ENCODE measurements at places on chromosomes 5 and 9.
A peak's percentile ranks its signal among the peaks of the same experiment; 100 is the strongest.

- no peak for DNase-seq
Observed at GRCh38 chr5:58855851-58856739, 273.2 kb downstream of the RAB3C start.

DNA sequence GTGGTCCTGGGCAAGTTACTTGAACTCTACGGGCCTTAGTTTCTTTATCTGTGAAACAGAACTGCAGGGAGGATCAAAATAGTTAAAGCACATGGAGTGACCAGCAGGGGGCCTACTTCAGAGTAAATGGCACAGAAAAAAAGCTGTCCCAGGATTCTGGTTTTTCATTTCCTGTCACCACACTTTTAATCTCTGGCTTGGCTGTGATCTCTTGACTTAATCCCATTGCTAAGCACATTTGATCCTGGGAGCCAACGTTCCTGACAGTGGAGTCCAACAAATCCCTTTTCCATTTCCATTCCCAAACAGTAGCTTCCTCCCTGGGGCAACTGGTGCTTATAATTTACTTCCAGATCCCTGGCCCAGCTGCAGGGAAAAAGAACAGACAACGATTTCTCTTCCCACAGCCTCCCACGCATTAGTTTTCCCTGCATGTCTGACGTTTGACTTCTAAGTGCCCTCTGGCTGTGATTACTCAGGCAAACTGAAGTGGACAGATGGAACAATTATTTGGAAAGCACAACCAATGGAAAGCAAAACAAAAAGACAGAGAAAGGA, 136.5 kb upstream of the STK32A start:
- DNase-seq, result peak; percentile 93

GRCh38 chr5:39342460-39342859, 21.8 kb downstream of the C9 start:
- DNase-seq, result no peak

- DNase-seq, result no peak
Observed at GRCh38 chr5:154850255-154851062, at the start of gene FAXDC2. Gene FAXDC2 (minus strand): TSS chr5:154850603. CDS start chr5:154838178, 12,425 bp downstream.

DNA sequence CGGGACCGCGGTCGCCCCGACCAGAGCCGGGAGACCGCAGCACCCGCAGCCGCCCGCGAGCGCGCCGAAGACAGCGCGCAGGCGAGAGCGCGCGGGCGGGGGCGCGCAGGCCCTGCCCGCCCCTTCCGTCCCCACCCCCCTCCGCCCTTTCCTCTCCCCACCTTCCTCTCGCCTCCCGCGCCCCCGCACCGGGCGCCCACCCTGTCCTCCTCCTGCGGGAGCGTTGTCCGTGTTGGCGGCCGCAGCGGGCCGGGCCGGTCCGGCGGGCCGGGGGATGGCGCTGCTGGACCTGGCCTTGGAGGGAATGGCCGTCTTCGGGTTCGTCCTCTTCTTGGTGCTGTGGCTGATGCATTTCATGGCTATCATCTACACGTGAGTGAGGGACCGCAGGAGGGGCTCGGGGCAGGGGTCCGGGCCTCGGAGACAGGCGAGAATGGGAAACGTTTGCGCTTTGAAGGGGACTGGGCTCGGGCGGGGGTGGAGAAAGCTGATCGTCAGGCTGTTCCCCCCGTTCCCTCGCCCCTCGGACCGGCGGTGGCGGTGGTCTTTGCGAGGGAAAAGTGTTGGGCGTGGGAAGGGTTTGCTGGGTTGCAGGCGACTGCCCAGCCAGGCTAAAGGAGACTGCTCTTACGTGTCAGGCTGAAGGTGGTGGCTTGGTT, 457 bp downstream of the UGCG start:
- peak; percentile 64 for DNase-seq

DNA sequence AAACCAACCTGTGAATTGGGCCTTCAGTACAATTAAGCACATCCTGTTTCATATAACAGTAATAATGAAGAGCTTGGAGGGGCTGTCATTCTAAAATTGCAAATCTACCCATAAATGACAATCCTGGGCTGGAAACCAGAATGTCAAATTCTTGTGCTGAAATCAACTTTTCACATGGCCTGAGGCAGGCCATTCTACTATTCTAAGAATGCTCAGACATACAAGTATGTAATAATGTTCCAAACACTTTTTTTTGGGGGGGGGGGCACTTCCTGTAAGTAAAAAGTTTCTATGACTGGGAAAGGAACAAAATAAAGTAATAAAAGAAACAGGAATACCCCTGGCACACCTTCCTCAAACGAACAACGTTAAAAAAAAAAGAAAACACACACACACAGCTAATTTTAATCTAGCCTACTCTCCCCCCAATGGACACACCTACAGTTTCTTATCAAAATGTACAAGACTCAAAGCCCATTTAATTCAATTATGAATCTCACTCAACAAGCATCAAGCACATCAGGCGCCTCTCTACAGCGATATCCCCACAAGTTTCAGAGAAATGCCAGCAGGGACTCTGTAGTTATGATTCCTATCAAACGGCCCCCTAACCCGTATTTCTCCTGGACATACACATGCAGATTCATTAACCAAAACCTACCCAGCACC, 1.4 kb downstream of the ETF1 start:
- DNase-seq, result no peak

- no peak for DNase-seq
Observed at GRCh38 chr5:11212706-11213105, 451.7 kb upstream of the DAP start.

DNA sequence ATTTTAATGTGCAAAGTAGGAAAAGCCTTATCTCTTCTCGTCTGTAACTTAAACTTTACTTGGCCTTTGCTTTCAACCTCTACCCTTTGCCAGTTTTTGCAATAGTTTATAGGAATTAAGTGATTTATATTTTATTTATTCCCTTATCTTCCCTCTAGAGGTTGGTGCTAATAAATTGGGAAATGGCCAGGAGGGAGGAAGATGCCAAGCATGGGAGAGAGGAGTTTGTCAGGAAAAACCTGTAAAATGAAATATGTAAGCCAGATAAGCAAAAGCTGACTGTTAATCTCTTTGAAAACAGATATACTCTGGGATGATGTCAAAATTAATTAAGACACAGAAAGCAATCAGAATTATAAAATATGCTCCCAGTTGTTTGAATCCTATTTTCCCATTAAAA, 484.5 kb downstream of the NR2F1-AS1 start:
- no peak for DNase-seq

- DNase-seq, result no peak
Observed at GRCh38 chr9:136996361-136997292, at the start of gene CLIC3. Gene CLIC3 (minus strand): TSS chr9:136996568. CDS start chr9:136996543, 25 bp downstream.

GRCh38 chr5:72892846-72893245, 63.0 kb upstream of the FCHO2 start:
- no peak for DNase-seq

DNA sequence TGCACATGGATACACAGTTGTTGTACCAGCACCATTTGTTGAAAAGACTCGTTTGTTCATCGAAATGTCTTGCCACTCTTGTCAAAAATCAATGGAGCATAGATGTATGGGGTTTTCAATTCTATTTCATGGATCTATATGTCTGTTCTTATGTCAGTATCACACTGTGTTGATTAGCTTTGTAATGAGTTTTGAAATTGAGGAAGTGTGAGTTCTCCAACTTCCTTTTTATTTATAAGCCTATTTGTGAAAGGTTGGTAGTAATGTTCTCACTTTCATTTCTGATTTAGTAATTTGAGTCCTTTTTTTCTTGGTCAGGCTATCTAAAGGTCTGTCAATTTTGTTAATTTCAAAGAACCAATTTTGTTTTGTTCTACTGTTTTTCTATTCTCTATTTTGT, 26.1 kb downstream of the ZNF510 start:
- DNase-seq, result no peak

GRCh38 chr9:88852794-88853193, 138.5 kb upstream of the S1PR3 start:
- DNase-seq, result no peak

GRCh38 chr9:75041041-75041440, 12.9 kb upstream of the CARNMT1 start:
- DNase-seq, result no peak

DNA sequence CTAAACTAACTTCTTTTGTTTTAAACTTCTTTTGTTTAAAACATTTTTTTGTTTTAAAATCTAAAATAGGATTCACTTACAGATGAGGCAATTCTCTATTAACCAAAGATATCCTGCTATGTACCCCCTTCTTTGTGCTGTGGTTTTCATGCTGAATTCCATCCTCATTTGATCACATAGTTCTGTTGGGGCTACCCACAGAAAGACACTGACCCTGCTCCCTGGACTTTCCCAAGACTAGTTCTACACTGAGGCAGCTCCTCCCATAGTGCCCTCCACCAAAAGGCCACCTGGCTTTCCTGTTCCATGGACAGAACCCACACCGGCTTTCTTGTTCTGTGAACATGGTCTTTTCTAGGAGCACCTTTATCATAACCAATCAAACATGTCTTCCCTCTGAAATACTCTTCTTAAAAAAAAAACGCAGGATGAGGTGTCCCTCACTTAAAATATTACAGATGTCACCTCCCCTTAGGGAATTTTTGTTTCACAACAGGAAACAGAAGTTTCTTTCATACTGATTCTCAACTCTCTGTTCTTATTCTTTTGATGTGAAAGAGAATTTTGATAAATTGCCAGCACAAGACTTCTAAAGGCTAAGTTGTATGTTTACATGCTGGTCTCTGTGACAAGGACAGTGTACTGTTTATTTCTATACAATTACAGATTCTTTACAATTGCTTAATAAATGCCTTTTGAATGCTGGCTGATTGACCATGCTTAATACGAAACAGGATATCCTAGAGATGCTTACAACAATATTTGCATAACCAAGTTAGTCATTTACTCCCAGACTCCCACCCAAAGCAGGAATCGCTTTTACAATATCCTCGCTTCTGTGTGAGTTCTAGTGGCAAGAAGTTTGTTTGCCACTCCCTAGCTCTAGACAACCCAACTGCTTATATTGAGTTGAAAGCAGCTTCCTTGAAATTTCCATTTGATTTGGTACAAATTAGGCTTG, 300.4 kb downstream of the DTWD2 start:
- no peak for DNase-seq

DNA sequence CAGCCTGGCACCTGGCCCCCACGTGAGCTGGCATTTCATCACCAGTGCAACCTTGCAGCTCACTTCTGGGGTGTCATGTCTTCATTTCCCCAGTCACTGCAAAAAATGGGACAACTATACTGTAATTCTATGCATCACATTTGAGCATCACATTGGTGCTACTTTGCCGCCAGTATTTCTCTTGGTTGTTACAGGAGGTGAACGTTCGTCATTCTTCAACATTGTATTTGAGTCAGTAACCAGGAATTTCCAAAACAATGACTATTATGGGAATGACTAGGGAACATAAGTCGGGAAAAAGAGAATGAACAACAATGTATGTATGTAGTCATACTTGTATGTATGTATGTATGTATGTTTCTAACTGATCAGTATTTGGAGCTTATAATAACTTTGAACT, 1278.0 kb downstream of the EFNA5 start:
- no peak for DNase-seq

DNA sequence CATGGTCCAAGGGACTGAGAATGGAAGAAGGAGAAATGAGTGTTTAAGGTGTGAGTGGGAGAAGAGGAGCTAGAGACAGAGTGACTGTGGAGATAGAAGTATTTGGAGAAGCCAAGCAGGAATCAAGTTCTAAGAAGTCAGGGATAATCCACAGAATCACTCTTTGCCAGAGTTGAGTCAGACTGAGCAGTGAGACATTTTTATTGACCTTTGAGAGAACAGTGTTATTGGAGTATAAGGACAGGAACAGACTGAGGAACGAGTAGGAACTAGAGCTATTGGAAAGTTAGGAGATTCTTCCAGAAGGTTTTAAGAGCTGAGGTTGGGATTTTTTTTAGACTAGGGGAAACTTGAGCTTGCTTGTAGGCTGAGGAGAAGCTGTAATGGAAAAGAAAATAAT, 37.2 kb downstream of the RCL1 start:
- no peak for DNase-seq

GRCh38 chr9:129436751-129437625, 183.9 kb downstream of the C9orf50 start:
- no peak for DNase-seq

GRCh38 chr9:83342006-83342405, 196.2 kb downstream of the FRMD3 start:
- DNase-seq, result no peak

DNA sequence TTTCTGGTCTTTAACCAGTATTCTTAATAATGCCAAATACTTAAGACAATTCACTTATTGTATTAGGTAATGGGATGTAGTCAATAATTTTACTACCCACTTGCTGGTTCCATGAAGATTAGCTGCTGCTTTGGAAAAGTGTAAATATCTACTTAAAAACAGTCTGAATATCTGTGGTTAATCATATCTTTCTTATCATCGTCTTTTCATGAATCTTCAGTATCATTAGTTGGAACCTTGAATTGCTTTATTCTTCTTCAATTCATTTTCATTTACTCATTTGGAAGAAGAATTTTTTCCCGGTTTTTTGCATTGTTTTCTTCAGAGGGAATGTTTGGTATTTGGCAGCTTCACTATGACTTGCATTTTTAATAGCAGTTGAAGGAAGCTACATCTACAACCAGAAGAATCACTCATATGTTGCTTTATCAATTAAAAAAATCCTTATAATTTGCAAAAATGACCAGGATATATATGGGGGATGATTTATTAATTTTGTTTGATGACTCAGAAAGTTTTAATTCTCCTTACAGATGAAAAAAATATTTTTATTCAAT, 1398.3 kb upstream of the CDH6 start:
- no peak for DNase-seq

- DNase-seq, result no peak
Observed at GRCh38 chr5:113357696-113358476, 76.9 kb downstream of the TSSK1B start.

GRCh38 chr5:1702318-1702717, 97.3 kb downstream of the MRPL36 start:
- no peak for DNase-seq

GRCh38 chr5:181133610-181134231, 2.8 kb upstream of the OR2V1 start:
- DNase-seq, result no peak

- DNase-seq, result no peak
Observed at GRCh38 chr9:33264003-33264472, 470 bp downstream of the BAG1 start.

DNA sequence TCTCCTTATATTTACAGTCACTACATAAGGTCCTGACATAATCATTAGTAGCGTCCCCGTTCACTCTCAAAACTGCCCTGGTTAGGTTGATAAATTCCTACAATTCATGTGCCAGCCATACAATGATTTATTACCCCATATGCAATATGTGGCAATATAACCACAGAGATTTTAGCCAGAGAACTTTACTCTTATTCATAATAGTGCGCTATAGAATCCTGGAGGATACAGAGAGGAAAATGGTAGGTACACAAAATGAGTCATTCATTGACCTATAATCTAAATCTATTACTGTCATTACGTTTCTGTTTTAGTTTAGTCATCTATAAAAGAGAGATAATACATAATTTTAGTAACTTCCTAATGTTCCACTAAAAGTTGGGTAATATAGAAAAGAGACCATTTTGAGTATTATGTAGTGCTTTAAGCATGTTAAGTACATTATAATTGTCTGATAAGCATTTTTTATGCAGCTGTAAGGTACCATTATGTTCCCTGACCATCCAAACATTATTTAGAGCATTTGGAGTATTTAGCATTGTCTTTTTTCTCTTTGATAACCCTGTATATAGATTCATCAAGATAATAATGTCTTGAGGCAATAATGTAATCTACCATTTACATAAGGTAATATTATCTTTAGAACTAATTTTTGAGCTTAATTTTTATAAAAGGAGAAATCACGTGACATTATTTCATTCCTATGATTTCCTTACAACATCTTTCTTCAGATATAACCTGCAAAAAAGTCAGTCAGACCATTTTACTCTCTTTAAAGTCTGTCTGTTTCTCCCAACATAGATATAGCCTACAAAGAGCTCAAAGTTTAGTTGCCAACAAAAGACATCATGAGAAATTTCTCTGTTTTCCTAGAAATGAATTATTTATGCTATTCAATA, 655.5 kb upstream of the ZNF608 start:
- DNase-seq, result no peak

- no peak for DNase-seq
Observed at GRCh38 chr5:87705876-87706275, 293.1 kb upstream of the CCNH start.
